ENCODE measurements at places on chromosomes 7 and 10.

GRCh38 chr7:89247207-89247606 lies 451.7 kb upstream of the TEX47 start:
- DNase-seq, result no peak

GRCh38 chr7:64990216-64990615 lies 620 bp downstream of the ZNF117 start:
- no peak for DNase-seq

GRCh38 chr7:65509368-65510186 lies 135.9 kb downstream of the ZNF92 start:
- DNase-seq, result no peak

DNA sequence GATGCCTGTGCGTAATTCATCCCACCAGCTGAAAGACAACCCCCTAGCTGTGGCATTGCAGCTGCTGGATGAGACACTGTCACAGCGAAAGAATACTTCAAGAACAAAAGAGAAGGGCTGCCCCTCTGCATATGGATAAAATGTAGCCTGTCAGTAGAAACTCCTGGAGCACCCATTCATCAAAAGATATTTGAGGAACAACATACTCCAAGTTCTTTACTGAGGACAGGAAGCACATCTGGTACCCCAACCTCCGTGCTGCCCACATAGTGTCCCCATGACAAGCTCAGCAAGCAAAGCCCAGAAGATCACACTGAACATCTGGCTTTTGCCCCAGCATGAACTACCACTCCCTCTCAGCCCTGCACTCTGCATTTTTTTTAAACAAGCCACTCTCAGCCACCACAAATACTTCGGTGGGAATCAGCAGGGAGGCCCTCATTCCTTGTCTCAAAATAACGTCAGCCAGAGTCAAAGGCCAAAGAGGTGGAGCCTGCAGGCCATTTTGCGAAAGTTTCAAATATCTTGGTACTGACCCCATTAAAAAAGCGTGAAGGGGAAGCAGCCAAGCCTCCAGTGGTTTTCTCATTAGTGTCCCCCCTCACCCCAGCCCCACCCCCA lies 1.7 kb downstream of the CREB3L2 start:
- DNase-seq, result no peak

GRCh38 chr7:30521532-30521931 lies 16.9 kb upstream of the GGCT start:
- no peak for DNase-seq

DNA sequence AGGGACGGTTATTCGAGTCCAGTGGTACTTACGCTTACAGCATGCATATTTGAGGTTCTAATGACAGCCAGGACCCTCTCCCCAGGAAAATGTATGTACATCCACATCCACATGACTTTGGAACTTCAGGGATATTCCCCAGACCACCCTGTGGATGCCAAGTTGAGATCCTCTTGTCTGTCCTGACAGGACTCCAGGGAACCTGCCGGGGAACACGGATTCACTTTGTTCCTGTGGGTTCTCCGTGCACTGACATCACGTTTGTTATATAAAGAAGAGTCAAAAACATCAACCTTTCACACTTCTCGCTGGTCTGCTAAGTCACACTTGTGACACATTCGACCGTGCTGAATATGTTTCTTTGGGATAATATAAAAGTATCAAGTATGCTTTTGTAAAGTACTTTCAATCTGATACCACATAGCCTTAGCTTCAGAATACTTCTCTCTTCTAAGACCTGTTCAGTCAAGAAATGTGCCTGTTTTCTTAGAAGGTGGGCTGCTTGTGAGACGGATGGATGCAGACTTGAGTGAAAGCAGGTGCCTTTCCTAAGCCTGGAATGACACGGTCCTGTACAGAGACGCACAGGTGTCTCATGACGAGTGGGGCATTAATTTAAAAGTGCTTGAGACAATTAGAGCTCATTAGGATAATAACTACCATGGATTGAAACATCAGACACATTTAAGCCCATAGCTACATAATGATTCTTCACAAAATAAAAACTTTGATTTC lies 38.7 kb downstream of the CALML5 start:
- DNase-seq, result no peak

- no peak for DNase-seq
Measured at GRCh38 chr10:110074758-110075671, 67.2 kb downstream of the ADD3 start.

- no peak for DNase-seq
Measured at GRCh38 chr10:79378383-79378646, 31.0 kb downstream of the PPIF start.

GRCh38 chr10:125120053-125120710 lies 40.2 kb downstream of the CTBP2 start:
- no peak for DNase-seq

DNA sequence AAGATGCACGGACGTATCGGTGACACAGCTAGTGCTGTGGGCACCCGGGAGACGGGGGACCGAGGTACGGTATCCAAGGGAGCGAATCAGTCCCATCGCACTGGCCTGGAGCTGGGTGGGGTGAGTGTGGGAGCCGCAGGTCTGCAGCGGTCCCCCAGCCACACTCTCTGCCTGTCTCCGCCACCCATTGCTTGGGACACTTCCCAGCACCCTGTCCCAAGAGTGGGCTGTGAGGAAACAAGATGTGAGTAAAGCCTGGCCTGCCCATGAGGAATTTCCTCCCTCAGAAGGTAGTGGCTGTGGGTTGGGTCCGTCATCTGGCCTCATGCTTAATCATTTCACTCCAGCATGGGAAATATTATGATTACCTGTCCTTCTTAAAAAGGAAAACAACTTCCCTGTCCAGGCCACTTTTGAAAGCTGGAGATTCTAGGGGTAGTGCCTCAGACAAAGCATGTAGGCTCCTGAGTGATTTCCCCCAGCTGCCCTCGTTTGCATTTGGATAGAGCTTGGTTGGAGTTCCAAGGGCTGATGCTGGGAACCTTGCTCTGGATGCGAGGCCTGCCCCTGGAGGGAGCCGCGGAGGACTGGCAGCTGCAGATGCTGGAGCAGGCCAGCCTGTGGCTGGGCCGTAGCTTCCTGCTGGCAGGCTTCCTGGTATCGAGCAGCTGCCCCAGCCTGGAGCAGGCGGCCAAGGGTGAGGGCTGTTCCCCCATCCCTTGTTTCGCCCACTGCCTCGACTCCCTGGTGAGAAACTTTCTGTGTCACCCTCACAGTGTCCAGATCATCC lies 6.2 kb upstream of the ACTR3C start:
- no peak for DNase-seq

DNA sequence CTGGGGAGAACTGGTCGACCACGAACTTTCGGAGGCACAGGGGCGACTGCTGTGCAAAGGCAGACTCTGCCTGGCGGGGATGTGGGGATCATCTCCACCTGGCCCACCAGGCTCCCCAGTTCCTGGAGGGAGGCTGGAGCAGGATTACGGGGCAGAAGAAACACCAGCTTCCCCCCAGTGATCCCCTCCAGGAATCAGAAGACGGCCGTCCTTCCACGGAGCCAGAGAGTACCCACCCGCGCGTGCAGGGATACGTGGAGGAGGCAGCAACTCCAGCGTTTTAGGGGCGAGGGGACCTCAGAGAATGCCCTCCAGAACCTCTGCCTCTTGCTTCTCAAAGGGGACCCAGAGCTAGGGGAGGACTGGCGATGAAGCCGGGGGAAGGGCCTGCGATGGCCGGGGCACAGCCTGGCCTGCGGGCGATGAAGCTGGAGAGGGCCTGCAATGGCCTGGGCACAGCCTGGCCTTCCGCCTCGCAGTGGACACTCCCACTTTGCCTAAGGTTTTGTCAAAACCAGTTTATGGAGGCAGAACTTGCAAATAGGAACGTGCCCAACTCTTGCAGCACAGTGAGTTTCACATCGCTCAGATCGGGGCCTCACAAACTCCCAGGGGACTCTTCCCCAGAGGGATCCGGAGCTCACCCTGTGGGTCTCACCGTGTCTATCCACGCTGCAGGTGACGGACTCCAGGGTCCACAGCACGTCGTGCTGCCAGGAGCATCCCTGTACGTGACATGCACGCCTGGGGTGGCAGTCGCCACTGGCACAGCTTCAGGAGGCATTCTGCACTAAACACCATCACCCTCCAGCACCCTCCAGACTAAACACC lies 77.9 kb upstream of the PDGFA start:
- no peak for DNase-seq

- no peak for DNase-seq
Measured at GRCh38 chr10:31830887-31831286, 97.7 kb downstream of the ARHGAP12 start.

- no peak for DNase-seq
Measured at GRCh38 chr10:30589441-30589840, 40.1 kb downstream of the LYZL2 start.

GRCh38 chr7:73909051-73909941 lies 48.3 kb downstream of the TMEM270 start:
- DNase-seq, result no peak

GRCh38 chr10:36573246-36573645 lies 552.2 kb upstream of the ANKRD30A start:
- no peak for DNase-seq

GRCh38 chr10:8137272-8137681 lies 82.8 kb downstream of the GATA3 start:
- no peak for DNase-seq

DNA sequence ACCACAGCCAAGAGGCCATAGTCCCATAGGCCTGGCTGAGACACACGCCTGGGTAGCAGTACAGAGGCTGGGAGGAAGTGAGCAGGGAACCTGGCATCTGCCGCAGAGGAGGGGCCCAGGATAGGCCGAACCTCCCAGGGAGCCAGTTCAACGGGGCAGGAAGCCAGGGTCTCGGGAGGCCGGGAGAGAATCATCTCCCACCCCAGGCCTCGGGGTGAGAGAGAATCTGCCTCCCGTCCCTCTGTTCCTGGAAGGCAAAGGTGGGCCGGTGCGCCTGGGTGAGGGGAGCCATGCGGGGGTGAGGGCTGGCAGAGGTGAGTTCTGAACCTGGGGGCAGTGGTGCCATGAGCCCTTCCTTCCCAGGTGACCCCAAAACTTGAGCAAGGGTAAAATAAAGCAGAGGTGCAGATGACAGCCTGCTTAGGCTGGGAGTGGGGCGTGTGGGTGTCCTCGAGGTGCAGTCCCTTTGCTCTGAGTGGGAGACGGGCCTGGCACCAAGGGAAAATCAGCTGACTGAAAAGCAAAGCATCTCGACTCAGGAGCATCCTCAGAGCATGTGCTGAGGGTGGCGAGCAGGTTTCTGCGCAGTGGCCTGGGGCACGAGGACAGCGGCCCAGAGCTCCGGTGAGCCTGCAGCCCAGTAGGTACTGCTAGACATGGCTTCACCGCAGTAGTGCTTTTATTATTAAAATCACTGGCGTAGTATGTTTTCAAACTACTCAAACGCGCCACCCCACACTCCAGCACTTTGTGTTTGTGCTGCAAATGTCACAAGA lies 15.5 kb downstream of the AGAP3 start:
- DNase-seq, result no peak

DNA sequence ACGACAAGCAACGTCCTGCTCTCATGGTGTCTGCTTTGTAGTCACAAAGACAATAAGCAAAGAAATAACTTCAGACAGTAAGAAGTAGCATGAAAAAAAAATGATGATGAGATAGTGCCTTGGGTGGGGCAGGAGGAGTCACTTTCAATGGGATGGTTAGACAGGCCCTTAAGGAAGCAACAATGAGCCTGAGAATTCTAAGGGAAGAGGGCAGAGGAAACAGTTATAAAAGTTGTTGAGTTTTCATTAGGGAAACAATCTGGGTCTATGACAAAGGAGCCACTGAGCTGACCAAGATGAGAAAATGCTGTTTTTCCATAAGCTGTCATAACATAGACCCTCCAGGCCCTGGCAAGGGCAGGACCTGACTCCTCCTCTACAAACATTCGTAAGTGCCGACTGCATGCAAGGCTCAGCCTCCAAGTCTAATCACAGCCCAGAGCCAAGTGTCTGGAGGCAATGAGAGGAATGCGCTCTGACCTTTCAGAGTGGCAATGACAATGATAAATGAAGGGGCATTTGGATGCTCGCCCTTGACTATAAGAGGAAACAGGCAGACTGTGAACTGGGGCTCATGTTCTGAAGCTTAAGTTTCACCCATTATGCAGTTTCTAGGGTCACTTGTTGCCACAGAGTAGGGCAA lies 43.7 kb downstream of the PPP1R3C start:
- DNase-seq, result no peak

DNA sequence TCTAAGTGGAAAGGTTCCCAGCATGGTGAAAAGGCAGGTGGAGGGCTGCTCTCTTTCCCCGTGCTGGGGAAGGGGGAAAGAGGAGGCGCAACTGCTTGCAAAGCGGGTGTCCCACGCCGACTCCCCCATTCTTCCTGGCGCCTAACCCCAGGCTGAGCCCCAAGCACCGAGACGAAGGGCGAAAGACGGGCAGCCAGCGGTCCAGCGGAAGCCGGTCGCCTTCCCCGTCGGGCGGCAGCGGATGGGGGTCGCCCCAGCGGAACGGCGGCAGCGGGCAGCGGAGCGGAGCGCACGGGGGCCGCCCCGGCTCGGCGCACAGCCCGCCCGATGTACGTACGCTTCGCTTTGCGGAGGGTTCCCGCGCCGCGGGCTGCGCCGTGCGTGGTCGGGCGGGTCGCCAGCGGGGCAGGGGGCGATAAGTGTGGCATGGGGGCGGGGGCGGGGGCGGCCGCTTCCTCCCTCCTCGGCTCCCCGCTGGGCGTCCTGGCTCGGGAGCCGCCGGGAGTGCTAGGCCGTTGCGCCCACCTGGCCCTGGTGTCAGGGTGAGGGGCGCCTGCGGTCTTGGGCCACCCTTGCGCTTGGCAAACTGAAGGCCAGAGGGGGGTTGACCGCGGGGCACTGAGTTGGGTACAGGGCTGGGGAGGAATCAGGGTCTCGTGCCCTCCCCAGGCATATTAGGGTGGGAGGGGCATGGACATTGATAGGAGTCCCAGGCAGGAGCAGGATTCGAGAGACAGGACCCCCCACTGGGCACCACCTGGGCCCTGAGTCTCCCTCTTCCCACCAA lies 35.2 kb upstream of the HSPB1 start:
- DNase-seq, result no peak

GRCh38 chr7:17234398-17235031 lies 63.9 kb upstream of the AHR start:
- no peak for DNase-seq

DNA sequence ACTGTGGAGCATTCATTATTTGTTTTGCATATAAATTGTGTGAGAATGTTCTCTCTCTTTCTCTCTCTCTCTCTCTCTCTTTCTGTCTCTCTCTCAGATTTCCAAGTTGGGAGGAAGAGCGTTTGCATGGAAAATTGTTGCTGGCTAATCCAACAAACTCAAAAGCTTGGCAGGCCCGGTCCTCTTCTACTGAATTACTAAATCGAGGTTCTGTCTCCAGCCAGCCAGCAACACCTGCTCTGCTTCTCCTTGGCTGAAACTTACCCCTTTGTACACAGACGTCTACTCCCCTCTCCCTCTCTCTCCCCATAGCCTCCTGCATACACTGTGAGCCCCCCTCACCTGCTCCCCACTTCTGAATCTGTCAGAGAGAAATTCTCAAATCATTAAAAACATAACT lies 996.4 kb upstream of the AUTS2 start:
- DNase-seq, result no peak

DNA sequence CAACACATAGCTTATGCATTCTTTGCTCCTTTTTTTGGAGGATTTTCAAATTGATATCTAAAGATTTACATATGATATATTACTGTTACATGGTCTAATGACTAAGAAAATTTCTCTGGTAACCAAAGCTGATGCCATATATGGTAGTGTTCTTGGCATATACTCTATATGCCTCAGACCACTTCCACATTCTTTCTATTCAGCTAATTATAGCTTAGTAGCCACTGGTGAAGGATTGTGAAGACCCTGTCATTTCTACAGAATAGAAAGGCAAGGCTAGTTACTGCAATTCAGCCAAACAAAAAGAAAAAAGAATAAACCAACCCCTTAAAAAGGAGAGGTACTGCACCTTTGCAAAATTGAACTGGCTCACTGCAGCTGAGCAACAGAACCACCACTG lies 3.7 kb downstream of the PURB start:
- DNase-seq, result no peak

Data from cortex of kidney (tissue), 1 donor.